ENCODE measurements at places on chromosomes 12 and 14.
A peak's percentile ranks its signal among the peaks of the same experiment; 100 is the strongest.

GRCh38 chr12:8773461-8773860 lies 49.0 kb upstream of the A2ML1 start:
- H3K4me3 ChIP-seq, result no peak overlapping the region
- DNase-seq, result no peak
- no peaks in the 10 kb centered on the region for H3K4me1 ChIP-seq
- H3K27ac ChIP-seq, result no peak overlapping the region
- no peaks in the 10 kb centered on the region for H3K27me3 ChIP-seq

GRCh38 chr12:65492998-65493912 lies 214.8 kb downstream of the MSRB3 start:
- no peaks in the 10 kb centered on the region for H3K36me3 ChIP-seq
- no peak for DNase-seq
- H3K4me3 ChIP-seq, result no peak overlapping the region
- no peaks in the 10 kb centered on the region for H3K4me1 ChIP-seq
- no peak overlapping the region for H3K27ac ChIP-seq
- peaks cover 9% of the 10 kb centered on the region for H3K27me3 ChIP-seq

GRCh38 chr14:34554540-34555250 lies 15.2 kb upstream of the EAPP start:
- peaks cover 6% of the 10 kb centered on the region for H3K4me1 ChIP-seq
- peaks cover 42% of the 10 kb centered on the region for H3K36me3 ChIP-seq
- peak overlapping the region; percentile 65 for H3K4me3 ChIP-seq
- H3K27me3 ChIP-seq, result no peaks in the 10 kb centered on the region
- peak overlapping the region; percentile 63 for H3K27ac ChIP-seq
- no peak for DNase-seq

DNA sequence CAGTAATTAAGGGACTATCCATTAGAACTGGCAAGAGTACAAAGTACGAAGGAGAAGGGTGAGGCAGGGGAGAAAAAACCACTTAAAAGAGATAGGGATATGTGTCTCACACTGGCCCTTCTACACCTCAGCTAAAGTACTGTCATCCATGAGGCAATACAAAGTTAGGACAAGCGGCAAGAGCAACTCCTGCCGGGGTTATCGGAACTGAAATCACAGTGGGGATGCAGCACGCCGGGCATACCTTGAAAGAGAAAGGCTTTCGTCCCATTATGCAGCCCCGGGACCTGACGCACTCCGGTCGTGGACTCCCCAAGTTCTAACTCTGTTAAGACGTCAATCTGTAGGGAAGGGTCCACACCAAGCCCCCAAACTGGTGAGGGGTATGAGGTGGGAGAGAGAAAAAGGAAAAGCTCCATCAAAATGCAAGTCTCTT lies 1.1 kb downstream of the NELL2 start:
- peaks cover 9% of the 10 kb centered on the region for H3K36me3 ChIP-seq
- peaks cover 16% of the 10 kb centered on the region for H3K4me1 ChIP-seq
- peaks cover 43% of the 10 kb centered on the region for H3K27me3 ChIP-seq
- H3K4me3 ChIP-seq, result peak overlapping the region; percentile 88

GRCh38 chr12:59999291-59999690 lies 403.5 kb downstream of the SLC16A7 start:
- no peak overlapping the region for H3K4me3 ChIP-seq
- no peaks in the 10 kb centered on the region for H3K4me1 ChIP-seq
- H3K36me3 ChIP-seq, result no peaks in the 10 kb centered on the region
- no peak overlapping the region for H3K27ac ChIP-seq

Measured in effector memory CD8-positive, alpha-beta T cell (primary cell).